ENCODE measurements at places on chromosomes 2 and 18.

DNA sequence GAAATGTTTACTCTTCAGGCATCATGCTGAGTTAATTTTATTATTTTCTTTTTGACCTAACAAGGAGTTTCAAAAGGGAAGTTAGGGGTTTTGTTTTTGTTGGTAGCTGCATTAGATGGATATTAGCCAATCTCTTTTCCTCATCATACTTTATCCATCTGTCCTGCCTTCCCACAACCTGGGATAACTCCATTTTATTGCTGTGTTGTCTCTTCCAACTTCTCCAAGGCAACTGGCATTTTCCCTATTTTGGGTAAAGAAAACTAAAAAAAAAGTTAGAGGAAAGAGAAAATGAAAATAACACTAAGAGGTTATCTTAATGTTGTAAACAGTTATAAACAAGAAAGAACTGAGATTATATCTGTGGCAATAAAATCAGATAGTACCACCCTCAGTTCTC is 147.0 kb downstream of the PID1 start:
- DNase-seq: no peak

- DNase-seq: no peak
Measured at GRCh38 chr2:9497017-9497416, 22.7 kb downstream of the IAH1 start.

GRCh38 chr2:240395448-240395847 is 40.0 kb upstream of the GPC1 start:
- DNase-seq: no peak

DNA sequence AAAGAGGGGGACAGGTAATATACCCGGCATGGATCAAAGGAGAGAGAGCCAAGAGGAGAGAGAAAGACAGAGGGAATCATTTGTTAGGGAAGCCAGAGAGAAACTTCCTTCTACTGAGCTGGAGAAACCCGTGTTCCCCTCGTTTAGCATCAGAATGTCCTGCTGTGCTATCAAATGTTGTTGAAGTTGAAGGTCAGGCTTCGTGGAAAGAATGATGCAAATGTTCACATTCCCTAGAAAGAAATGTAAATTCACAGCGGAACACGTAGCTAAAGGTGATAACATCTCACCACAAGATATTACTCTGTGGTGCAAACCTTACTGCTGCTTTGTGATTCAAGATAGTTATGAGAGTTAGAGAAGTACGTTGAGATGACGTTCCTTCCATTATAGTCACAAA is 258.1 kb downstream of the LNPK start:
- DNase-seq: no peak

DNA sequence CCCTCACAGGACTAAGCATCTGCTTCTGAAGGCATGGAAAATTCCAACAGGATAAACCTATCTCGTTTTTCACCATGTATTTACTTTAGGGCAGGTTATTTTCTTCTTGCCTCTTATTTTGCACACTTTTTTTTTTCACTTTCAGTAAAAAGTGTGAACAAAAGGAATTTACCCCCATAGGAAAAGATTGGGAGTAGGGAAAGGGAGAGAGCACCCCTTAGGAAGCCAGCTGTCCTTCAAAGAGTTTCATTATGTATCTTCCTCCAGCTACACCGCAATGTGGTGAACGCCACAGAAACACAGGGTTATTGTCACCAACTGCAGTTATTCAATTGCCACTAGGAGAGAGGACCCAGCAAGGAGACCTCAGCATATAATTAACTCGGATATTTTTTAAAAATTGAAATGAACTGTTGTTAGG is 286.2 kb upstream of the VRK2 start:
- no peak for DNase-seq
